Memory B cell (primary cell): ENCODE measurements at places on chromosomes 11 and 22.

- no peaks in the 10 kb centered on the region for H3K4me1 ChIP-seq
- H3K4me3 ChIP-seq: no peak overlapping the region
- no peak for DNase-seq
- no peak overlapping the region for H3K27ac ChIP-seq
- no peaks in the 10 kb centered on the region for H3K27me3 ChIP-seq
Measured at GRCh38 chr11:132438418-132438817, 1068.0 kb downstream of the NTM start.

DNA sequence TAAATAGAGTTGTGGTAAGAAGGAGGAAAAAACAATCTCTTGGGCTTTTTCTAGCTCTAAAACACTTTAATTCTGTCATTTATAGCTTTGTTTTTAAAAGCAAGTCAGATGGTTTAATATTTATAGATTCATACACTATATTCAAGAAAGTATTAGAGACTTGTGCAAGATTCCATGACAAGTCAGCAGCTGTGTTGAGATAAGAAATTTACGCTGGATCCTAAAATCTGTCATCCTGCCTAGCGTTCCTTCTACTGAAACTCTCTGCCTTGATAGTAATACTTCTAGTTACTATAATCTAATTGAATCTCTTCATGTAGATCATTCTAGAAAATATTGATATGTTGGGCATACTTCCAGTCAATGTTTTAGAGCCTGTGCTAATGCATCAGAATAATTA lies 721.8 kb downstream of the CNTN5 start:
- H3K36me3 ChIP-seq: no peaks in the 10 kb centered on the region
- no peaks in the 10 kb centered on the region for H3K4me1 ChIP-seq
- no peak for DNase-seq
- H3K27me3 ChIP-seq: no peaks in the 10 kb centered on the region
- no peak overlapping the region for H3K4me3 ChIP-seq
- no peak overlapping the region for H3K27ac ChIP-seq

DNA sequence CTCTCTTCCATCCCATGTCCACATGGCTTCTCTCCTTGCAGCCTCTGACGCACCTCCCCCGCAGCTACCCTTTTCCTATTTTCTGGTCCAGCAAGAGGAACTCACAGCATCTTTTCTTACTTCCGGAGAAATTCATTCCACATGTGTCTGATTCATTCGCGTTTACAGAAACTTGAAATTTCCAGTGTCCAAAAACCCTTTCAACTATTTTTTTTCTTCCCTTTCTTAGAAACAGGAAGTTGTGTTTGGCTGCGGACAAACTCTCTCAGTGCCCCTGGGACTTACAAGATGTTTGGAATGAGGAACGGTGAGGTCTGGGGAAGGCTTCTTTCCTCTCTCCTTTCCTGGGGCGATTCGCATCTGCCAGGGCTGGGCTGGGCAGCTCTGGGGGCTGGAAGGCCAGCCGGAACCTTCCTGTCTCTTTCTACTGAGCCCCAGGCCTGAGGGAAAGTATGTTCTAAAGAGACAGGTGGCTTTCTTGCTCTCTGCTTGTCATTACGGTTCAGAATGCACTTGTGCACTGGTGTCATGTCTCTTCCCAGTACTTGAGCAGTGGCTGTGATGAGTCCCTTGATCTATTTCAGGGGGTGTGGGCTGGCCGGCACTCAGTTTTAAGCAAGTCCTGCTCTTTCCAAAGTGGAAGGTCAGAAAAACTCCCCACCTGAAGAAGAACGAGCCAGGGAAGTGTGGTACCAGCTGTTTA lies 27.5 kb downstream of the ADAMTS8 start:
- peaks cover 24% of the 10 kb centered on the region for H3K27me3 ChIP-seq
- no peak overlapping the region for H3K27ac ChIP-seq
- H3K4me1 ChIP-seq: peaks cover 15% of the 10 kb centered on the region
- DNase-seq: no peak
- no peaks in the 10 kb centered on the region for H3K36me3 ChIP-seq
- no peak overlapping the region for H3K4me3 ChIP-seq

DNA sequence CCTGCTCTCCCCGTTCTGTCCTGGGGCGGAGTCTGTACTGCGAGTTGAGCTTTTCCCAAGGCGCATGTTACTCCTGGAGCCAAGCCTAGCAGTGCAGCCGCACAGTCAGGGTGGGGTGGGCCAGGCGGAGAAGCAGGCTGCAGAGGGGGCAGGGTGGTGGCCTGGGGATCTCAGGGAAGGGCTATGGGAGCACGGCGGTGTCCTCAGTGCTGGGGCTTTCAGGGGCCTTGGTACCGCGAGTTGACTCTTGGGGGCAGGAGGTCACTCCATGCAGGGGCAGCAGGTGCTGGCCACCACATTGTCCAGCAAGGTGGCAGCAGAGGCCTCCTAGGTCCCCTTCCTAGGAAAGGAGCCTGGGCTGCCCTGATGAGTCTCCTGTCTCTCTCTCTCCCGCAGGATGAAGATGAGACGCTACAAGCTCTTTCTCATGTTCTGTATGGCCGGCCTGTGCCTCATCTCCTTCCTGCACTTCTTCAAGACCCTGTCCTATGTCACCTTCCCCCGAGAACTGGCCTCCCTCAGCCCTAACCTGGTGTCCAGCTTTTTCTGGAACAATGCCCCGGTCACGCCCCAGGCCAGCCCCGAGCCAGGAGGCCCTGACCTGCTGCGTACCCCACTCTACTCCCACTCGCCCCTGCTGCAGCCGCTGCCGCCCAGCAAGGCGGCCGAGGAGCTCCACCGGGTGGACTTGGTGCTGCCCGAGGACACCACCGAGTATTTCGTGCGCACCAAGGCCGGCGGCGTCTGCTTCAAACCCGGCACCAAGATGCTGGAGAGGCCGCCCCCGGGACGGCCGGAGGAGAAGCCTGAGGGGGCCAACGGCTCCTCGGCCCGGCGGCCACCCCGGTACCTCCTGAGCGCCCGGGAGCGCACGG lies 14.9 kb upstream of the MIEF1 start:
- H3K4me1 ChIP-seq: peaks cover 10% of the 10 kb centered on the region
- peaks cover 3% of the 10 kb centered on the region for H3K36me3 ChIP-seq
- H3K4me3 ChIP-seq: no peak overlapping the region
- H3K27ac ChIP-seq: no peak overlapping the region

- H3K27me3 ChIP-seq: no peaks in the 10 kb centered on the region
- no peak overlapping the region for H3K4me3 ChIP-seq
- no peaks in the 10 kb centered on the region for H3K36me3 ChIP-seq
Measured at GRCh38 chr11:84165139-84165538, 879.0 kb upstream of the CCDC90B start.
